Smooth muscle cell of the coronary artery (primary cell): ENCODE measurements at places on chromosomes 7 and 10. TPM values are rescaled to one million over a fixed set of nuclear protein-coding genes. Genes with fewer than 3 reads are reported as not detected.

The NRG3 gene
- 0.15 TPM in 1 of 2 replicates, not detected in the other for total RNA-seq

The ATRNL1 gene
- total RNA-seq = 0.23 and 1.4 TPM in 2 replicates

The GPR158 gene
- total RNA-seq = 0.23 and 0.68 TPM in 2 replicates

The LIPJ gene
- total RNA-seq = not detected in 2 replicates

The LBX1 gene
- total RNA-seq = not detected in 2 replicates

The MUC12 gene
- not detected in 2 replicates for total RNA-seq

The CNTNAP2 gene
- not detected in 2 replicates for total RNA-seq

The MAP3K8 gene
- 5.6 and 15.7 TPM in 2 replicates for total RNA-seq

The NKX2-3 gene
- total RNA-seq = not detected in 2 replicates

The SERPINE1 gene
- 68.8 and 1,526 TPM in 2 replicates for total RNA-seq

The NPC1L1 gene
- 0.12 TPM in 1 of 2 replicates, not detected in the other for total RNA-seq

The OPALIN gene
- total RNA-seq = not detected in 2 replicates

The SHLD2 gene
- 8.2 and 24.3 TPM in 2 replicates for total RNA-seq

The ACBD7 gene
- total RNA-seq = 0.12 and 1.1 TPM in 2 replicates

The SLC13A1 gene
- total RNA-seq = not detected in 2 replicates

The GHRHR gene
- not detected in 2 replicates for total RNA-seq

The FEZF1 gene
- total RNA-seq = not detected in 2 replicates

The FAS gene
- 60.1 and 108 TPM in 2 replicates for total RNA-seq

The ADCK2 gene
- 13.2 and 24.8 TPM in 2 replicates for total RNA-seq

The CDHR3 gene
- 1.4 and 12.8 TPM in 2 replicates for total RNA-seq

The GTF2IRD2 gene
- 2.0 and 3.6 TPM in 2 replicates for total RNA-seq

The SPDYE6 gene
- 0.23 TPM in 1 of 2 replicates, not detected in the other for total RNA-seq

The UCN3 gene
- total RNA-seq = not detected in 2 replicates

The SAMD9 gene
- total RNA-seq = 6.2 and 12.1 TPM in 2 replicates

The PCBD1 gene
- total RNA-seq = 30.6 and 34.3 TPM in 2 replicates

The SPOCK2 gene
- under 0.01 and 0.12 TPM in 2 replicates for total RNA-seq

The C7orf33 gene
- not detected in 2 replicates for total RNA-seq

The NRP1 gene
- total RNA-seq = 185 and 332 TPM in 2 replicates

The PRPS1L1 gene
- total RNA-seq = not detected in 2 replicates

The TOMM7 gene
- 260 and 456 TPM in 2 replicates for total RNA-seq

The PSD gene
- 0.45 and 4.8 TPM in 2 replicates for total RNA-seq

The PNLIPRP3 gene
- not detected in 2 replicates for total RNA-seq

The TLX1 gene
- total RNA-seq = not detected in 2 replicates

The SLC26A3 gene
- not detected in 2 replicates for total RNA-seq

The PTF1A gene
- not detected in 2 replicates for total RNA-seq

The PODXL gene
- 2.6 and 15.6 TPM in 2 replicates for total RNA-seq

The ARHGEF35 gene
- total RNA-seq = 2.0 and 6.1 TPM in 2 replicates

The LRGUK gene
- total RNA-seq = 0.08 TPM in 1 of 2 replicates, not detected in the other

The ATOH7 gene
- not detected in 2 replicates for total RNA-seq

The SKIDA1 gene
- total RNA-seq = 0.53 and 0.82 TPM in 2 replicates

The BTBD16 gene
- total RNA-seq = under 0.01 TPM in 1 of 2 replicates, not detected in the other

The PVRIG gene
- total RNA-seq = not detected in 2 replicates

The GBX1 gene
- not detected in 2 replicates for total RNA-seq

The SRRM3 gene
- 0.23 and 0.53 TPM in 2 replicates for total RNA-seq

The ZNF398 gene
- total RNA-seq = 4.0 and 4.7 TPM in 2 replicates

The SCART1 gene
- total RNA-seq = 1.3 and 2.7 TPM in 2 replicates
